ENCODE measurements at places on chromosomes 16 and 17.

DNA sequence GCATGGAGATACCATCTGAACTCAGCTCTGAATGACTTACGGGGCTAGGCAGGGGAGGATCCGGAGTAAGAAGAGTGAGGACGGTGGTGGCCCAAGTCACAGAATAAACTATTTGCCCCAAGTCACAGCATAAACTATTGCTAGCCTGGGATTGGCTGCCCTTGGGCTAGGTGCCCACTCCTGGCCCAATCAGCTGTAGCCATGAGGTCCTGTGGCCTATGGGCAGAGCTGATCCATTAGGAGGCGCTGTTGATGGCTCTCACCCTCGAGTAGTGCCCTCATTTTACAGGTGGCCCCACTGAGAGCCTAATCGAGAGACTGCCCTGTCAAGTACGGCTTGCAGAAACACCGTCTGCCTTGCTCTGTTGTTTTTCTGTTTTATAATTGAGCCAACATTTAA, 62.3 kb upstream of the ZNF423 start:
- no peak for DNase-seq

- DNase-seq: peak; percentile 77
These were observed 45.6 kb downstream of the METRNL start for GRCh38 chr17:83124871-83125514.

GRCh38 chr17:60188759-60189158, 39.0 kb downstream of the CA4 start:
- DNase-seq: no peak

DNA sequence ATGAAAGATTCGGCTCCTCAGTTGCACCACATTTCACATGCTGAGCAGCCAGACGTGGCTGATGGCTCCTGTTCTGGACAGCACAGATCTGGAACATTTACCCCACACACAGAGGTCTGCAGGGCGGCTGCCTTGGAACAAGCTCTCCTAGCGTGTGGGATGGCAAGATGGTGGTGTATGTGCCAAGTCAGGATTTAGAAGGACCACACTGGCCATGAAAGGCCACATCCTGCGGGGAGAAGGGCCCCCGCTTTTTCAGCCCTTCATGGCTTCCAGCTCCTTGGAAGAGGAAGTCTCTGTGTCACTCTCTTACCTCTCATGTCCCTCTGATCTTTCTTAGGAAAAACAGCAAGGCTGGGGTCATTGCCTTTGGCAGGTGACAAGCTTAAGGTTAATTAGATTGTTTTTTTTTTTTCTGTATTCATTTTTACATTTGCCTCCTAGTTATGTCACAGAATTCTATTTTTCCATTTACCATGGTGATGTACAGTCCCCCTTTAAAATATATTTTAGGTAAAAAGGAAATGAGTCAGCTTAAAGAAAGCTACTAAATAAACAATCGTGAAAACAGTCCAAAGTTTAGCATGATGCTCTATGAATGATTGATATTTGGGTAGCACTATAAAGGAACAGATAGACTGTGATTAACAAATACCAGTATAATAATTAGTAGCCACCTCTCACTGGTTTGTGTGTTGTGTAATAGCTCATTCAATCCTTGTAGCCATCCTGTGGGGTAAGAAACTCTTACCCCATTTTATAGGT, 396.6 kb downstream of the CPPED1 start:
- no peak for DNase-seq

GRCh38 chr17:6554871-6555330, 1.5 kb downstream of the PITPNM3 start:
- no peak for DNase-seq

GRCh38 chr16:65831903-65832666, 534.4 kb upstream of the CDH5 start:
- DNase-seq: no peak

- no peak for DNase-seq
These were observed 336.2 kb upstream of the PMFBP1 start for GRCh38 chr16:72508191-72508590.

DNA sequence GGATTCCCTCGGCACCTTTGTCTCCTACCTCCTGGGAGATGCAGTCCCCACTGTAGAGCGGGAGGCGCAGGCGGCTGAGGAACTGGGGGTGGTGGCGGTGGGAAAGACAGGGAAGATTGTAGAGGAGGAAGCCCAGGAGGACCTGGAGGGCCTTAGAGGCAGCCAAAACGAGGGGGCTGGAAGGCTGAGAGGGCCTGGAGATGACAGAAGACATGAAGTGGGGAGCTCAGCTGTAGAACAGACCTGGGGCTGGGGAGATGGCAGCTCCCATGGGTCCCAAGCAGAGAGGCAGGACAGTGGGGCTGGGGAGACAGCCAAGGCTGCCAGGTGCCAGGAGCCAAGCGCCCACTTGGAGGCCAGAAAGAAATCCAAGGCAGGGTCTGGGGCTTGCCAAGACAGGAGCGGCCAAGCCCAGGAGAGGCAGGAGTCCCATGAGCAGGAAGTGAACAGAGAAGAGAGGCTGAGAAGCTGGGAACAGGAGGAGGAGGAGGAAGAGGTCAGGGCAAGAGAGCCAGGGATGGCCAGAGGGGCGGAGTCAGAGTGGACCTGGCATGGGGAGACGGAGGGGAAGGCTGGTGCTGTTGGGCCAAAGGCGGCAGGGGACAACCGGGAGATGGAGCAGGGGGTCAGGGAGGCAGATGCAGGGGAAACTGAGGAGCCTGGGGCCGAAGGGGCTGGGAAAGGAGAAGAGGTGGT, 803 bp downstream of the APOBR start:
- DNase-seq: no peak

GRCh38 chr16:86393907-86394626, 116.3 kb upstream of the FOXF1 start:
- DNase-seq: no peak

DNA sequence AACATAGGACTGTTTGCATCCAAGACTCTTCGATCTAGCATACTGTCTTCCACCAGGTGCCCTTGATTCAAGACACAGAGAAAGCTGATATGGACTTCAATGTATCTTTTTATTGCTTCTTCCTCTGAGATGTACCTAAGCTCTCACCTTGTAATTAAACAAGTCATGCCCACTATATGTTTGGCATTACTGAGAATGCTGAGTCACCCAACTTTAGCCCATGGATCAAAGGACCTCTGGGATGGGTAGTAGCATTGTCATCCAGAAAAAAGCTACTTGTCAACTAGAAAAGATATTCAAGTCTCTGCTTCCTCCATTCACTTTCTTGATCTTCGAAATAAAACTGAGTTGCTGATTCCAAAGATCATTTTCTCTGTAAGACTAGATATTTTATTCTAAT, 37.8 kb downstream of the CDH8 start:
- DNase-seq: no peak

DNA sequence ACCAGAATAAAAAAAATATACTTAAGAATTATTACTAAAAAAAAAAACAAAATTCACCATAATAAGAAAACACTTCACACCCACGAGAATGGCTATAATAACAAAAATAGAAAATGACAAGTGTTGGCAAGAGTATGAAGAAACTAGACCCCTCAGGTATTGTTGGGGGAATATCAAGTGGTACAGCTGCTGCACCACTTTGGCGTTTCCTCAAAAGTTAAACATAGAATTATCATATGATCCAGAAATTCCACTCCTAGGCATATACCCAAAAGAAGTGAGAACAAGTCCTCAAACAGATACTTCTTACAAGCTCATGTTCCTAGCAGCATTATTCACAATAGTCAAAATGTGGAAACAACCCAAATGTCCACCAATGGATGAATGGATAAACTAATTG, 26.3 kb downstream of the AMFR start:
- no peak for DNase-seq

GRCh38 chr16:53156516-53156915, 101.7 kb downstream of the CHD9 start:
- DNase-seq: no peak

- DNase-seq: no peak
These were observed 8.8 kb upstream of the ZFP1 start for GRCh38 chr16:75139498-75139897.

GRCh38 chr17:73262676-73263642, 1.3 kb upstream of the CPSF4L start:
- no peak for DNase-seq

DNA sequence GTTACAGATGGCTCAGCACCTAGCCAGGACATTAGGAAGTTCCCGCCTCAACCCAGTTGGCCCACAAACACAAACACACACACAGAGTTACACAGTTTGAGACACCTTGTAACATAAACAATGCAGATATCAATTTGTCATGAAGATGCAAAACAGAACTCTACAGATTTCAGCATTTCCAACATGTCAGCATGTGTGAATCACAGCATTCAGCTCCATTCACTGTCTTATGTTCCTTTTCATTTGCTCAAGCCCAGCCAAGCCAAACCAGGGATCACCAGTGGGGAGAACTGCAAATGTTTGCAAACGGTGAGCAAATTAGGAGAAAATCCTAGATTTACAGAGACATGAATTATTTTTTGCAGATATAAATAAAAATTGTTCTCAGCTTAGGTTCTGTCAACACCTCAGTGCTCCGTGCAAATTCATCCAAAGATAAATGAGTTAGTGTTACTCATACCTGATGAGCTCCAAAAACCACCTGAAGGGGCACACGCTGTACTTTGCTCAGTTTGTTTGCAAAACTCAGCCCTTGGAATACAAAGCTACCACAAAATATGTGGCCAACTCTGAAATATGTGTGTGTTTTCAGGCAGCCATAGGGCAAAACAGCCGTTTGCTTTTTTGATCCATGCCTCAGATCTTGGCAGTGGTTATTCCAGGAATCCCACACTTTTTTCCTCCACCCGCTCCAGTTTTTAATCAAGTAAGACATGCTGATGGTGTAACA, 16.3 kb upstream of the COX10 start:
- no peak for DNase-seq

DNA sequence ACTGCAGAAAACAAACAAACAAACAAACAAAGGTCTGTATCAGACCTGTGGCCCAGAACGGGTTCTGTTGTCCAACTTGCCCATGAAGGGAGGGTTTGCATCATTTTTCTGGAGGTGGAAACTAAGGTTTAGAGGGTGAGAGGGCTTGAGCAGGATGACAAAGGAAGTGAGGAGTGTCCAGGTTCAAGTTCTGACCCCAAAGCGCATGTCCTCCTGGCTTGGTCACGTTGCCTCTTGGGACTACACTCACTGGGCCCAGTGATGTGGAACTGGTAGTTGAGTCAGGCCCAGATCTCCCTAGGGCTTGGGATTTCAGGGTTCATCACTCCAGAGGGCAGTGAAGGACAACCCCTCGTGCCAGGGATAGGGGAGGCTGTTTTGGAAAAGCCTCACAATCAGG, 1.8 kb downstream of the SREBF1 start:
- no peak for DNase-seq

DNA sequence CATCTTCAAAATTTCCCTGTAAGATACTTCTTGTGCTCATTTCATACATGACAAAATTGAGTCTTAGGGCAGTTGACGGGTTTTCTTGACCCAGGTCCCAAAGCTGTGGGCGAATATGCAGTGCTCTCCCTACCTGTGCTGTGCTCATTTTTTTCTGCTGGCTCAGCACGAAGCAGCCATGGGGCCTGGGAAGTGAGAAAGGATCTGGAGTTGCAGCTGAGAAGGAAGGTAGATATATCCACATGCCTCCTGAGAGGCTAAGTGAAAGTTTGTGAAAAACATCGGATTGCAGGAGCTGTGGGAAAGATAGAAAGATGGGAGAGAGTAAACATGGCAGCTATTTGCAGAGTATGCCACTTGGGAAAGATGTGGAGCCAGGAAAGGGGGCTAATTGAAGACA, 42.9 kb upstream of the MON1B start:
- no peak for DNase-seq

GRCh38 chr17:80279895-80280294, 19.2 kb downstream of the RNF213 start:
- DNase-seq: no peak

DNA sequence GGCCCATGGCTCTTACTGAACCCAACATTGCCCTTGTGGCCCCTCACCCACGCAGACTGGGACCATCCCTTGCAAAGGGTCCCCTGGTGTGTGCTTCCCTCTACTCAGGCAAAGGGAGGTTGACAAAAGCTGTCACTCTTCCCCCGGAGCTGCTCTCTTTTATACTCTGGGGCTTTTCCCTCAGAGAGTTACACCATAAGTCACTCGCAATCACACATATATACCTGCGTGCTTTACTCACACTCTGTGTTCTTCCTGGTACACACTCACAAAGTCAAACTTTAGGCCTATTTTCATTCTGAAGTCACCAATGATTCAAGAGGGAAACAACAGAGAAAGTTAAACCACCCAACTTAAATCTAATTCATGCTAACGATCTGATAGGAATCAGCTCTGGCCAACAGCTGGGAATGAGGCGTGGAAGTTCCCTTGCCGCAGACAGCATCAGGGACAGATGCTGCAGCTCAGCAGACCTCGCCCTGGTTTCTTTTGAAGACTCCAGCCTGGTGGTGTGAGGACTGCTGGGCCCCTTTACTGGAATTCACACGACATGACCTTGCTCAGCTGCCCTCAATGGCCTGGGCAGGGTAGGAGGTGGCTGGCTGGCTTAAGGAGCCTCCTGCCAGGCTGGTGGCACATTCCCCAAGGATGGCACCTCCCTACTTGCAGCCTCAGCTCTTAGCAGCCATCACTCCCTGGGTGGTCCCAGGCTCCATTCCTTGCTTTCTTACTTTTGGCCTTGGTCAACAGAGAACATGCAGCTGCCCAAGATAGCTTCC, 27.3 kb downstream of the HIC1 start:
- no peak for DNase-seq

DNA sequence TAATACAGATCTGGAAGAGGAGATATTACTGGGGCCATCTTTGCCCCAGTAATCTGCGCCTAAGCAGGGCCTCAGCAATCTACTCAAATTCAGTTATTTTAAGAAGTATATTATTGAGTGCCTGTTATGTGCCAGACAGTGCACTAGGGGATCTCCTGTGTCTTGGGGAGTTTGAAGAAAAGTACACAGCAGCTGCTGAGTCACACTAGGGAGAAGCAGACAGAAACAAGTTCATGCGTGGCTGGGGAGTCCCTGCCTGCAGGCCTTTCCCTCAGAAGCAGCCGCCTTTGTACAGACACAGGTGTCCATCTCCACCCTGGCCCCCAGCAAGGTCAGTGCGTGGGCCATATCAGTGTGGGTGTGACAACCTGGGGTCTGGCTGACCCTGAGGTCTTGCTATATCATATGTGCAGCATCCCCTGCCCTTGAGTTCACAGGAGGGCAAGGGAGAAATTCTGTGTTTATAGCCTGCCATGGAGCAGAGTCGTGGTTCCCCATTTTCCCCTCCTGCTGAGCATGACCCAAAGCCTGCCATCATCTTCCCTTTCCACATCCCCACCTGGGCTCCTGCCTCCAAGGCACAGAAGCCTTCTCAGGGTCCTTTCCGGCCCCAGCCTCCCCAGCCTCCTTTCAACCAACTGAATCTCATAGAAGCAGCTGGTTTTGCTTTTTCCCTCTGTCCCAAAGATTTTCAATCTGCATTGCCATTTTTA, 229.9 kb upstream of the SDK2 start:
- DNase-seq: no peak

DNA sequence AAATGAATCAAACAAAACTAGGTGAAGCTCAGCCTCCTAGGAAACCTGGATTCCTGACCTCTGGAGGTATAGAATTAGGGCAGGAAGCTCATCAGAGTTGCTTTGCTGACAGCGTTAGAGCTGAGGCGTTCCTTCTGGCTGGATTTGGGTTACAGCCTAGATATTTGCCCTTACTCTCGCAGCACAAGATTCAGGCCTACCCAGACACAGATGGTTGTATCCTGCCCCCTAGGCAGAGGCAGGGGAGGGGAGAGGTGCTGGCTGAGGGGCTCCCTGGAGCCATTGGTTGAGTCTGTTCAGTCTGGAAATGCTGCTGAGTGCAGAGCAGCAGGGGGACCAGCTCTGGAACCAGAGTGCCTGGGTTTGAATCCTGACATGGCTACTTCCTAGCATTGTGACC, 78.4 kb downstream of the MPRIP start:
- no peak for DNase-seq

GRCh38 chr17:72715906-72716572, 376.4 kb downstream of the SLC39A11 start:
- no peak for DNase-seq

- DNase-seq: no peak
These were observed 188.0 kb upstream of the GSE1 start for GRCh38 chr16:85425074-85425662.

All from caudate nucleus (tissue), 63 donors.